ENCODE measurements at places on chromosomes 13 and 19.

- DNase-seq: no peak
Observed at GRCh38 chr19:33438987-33439781, 65.7 kb downstream of the CEBPG start.

- DNase-seq: no peak
Observed at GRCh38 chr19:58325311-58326022, 1.3 kb upstream of the ZSCAN22 start.

DNA sequence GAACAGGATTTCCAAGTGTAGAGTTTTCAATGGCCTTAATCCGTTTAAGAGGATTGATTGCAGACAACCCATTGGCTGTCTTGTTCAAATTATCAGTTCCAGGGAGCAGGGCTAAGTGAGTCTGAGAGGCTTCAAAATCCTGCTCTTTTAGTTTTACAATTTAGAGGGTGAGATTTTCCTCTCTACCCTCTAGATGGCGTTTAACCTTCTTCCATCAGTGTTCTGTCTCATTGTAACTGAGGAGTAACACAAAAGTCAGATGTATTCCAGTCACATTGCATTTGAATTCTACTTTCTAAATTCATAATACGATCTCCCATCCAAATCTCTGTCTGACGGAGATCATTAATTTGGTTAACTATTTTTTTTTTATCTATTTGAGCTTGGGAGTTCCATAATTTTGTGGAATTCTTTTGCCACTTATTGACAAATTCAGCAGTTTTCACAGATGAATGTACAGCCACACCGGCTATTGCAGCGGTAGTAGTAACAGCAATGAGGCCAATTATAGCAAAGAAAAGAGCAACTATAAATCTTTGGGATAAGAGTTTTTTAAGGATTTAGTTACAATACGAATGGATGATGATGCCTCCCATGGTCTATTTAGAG, 7.8 kb upstream of the C19orf84 start:
- no peak for DNase-seq

- DNase-seq: no peak
Observed at GRCh38 chr13:69737129-69737935, 370.3 kb upstream of the ATXN8OS start.

DNA sequence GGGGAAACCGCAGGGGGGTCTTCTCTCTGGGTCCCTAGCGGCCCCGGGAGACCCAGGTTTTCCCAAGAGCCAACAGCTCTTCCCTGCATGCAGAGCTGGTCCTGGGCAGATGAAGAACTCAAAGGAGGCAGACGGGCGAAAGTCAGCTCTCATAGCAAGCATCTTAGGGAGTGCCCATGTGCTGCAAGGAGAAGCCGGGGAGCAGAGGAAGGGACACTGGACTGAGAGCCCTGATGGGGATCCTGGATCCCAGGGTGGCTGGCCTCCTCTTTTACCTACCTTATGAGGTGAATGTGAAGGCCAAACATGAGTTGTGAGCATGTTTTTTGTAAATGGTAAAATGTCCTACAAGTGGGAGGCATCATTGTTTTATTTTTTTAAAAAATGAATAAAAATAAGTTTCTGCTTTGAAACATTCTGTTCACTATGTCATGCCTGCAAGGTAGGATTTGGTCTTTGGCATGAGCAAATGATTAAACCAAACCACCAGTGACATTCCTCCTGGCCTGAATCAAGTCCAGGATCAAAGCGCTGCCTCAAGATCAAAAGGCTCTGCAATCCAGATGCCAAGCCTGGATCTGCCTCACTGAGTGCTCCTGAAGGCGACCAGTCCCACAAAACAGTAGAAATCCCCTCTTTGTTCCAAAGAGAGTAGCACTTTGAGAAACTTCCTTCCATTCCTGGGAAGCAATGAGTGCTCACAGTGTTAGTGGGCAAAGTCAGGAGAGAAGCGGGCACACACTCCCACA, 92.2 kb upstream of the SERP2 start:
- no peak for DNase-seq

DNA sequence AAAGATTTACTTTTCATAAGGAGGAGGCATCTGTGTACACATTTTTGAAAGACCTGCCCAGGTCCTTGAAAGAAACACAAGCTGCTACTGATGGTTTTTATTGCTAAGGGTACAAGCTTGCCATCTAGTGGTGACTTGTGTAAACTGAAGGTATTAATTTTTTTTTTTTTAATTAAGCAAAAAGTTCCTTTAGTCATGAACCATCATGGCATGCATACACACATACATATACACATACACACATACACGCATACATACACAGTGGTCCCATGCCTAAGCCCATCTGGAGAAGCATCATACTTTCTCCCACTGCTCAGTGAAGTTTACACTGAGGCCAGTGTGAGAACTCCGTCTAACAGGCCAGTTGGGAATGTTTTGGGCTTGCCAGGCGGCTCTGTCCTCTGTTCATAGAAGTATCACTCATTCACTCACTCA, 312.5 kb downstream of the DCLK1 start:
- no peak for DNase-seq

DNA sequence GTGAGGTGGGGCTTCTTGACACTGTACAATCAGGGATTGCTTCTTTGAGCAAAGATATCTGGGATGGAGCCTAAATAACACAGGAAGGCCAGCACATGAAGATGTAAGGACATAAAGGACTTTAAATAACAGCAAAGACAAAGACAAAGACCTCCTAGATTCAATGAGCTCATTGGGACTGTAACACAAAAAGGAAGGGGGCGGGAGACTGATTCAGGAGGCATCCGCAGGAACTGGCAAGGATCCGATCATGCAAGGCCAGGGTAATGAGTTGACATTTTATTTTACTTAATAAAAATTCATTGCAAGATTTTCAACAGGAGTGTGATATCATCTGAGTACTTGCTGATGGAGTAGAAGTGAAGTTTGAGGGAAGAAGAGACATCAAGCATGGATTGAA, 121.5 kb downstream of the LHFPL6 start:
- no peak for DNase-seq

GRCh38 chr13:95898256-95898655, 154.9 kb downstream of the UGGT2 start:
- no peak for DNase-seq

DNA sequence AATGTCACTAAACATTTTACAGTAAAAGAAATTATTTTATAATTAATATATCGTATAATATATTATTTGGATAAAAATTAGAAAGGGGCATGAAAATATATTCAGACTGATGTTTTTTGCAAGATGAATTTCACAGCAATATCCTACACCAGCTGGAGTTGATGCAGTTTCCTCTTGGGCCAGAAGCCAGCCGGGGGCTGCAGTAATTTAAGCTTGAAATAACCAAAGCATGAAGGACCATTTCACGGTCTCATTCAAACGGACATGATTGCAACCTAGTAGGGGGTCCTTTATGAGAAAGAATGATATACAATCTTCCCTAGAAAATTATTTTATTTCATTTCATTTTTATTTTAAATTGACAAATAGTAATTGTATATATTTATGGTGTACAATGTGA, 797.2 kb upstream of the PCDH9 start:
- no peak for DNase-seq

- DNase-seq: no peak
Observed at GRCh38 chr13:36986462-36987240, 12.5 kb downstream of the ALG5 start.

GRCh38 chr13:37181620-37182019, 76.2 kb upstream of the CSNK1A1L start:
- DNase-seq: no peak

DNA sequence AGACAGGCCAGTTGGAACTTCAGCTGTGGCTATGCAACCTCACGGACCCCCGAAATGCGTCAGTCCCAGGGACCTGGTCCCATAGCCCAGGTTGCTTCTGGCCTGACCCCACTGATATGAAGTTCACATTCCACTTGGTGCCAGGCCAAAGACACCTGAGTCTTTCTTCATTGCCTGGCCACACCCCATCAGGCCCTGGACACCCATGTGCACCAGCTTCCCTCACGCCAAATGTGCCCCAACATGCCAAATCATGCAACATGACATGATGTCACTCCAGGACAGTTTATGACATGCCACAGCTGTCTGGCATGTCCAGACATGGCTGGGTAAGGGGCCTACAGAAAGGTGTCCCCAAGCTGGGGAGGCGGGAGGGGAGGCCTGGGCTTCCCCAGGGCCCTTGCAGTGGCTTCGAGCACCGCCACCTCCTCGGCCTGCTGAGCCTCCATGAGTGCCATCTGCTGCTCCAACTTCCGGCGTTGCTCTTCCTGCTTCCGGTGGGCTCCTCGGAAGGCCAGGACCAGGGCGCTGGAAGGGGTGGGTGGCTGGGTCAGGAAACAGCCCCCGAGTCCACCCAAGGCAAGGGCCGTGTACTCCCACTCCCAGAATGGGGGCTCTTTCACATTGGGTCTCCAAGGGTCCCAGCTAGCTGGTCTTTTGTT, 4.3 kb upstream of the NR2F6 start:
- no peak for DNase-seq

DNA sequence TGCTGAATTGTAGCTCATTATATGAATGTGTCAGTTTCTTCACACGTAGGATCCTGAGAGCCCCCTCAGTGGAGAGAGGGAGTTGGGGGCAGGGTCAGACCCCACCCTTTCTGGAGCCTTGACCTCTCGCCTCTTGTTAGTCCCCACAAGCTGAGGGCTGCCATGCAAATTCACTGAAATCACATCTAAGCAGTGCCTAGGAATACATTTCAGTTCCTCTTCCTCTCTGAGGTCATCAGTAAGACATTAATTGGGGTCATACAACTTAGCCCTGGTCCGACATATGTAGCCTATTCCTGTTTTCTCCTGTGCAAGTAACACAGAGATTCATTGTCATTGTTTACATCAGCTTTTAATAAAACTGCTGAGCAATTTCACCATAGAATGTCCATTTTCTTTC, 30.0 kb downstream of the MYO9B start:
- no peak for DNase-seq

- DNase-seq: no peak
Observed at GRCh38 chr13:109610517-109610916, 175.9 kb downstream of the IRS2 start.

- DNase-seq: no peak
Observed at GRCh38 chr13:21106089-21106488, 44.7 kb upstream of the LATS2 start.

DNA sequence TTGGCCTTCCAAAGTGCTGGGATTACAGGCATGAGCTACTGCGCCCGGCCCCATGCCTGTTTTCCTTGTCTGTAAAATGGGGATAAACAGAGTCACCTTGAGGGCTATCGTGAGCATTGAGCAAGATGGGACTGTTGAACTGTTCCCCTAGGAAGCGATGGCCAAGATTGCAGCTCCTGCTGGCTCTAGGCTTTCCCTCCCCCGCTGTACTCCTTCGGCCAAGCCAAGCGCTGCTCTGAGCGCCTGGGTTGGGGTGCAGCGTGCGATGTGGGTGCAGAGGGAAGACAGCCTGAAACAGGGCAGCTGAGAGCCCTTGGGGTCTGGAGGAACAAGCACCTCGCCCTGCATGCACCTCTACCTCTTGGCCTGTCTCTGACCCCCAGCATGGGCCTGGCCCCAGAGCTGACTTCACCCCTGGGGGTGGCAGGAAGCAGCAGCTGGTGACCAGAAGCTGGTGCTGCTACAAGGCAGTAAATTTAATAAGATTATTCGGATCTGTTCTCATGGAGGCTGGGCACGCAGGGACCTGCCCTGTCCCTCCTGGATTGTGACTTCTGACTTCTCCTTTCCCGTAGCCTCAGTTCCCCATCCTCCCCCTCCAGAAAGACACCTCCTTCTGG, 5.3 kb downstream of the GNG8 start:
- no peak for DNase-seq

GRCh38 chr19:6414793-6415590, 9.6 kb downstream of the KHSRP start:
- no peak for DNase-seq

- no peak for DNase-seq
Observed at GRCh38 chr19:31448221-31448657, 99.0 kb upstream of the TSHZ3 start.

- DNase-seq: no peak
Observed at GRCh38 chr13:39588384-39588783, 14.6 kb downstream of the LHFPL6 start.

GRCh38 chr13:62049992-62050391, 634.3 kb upstream of the PCDH20 start:
- no peak for DNase-seq

DNA sequence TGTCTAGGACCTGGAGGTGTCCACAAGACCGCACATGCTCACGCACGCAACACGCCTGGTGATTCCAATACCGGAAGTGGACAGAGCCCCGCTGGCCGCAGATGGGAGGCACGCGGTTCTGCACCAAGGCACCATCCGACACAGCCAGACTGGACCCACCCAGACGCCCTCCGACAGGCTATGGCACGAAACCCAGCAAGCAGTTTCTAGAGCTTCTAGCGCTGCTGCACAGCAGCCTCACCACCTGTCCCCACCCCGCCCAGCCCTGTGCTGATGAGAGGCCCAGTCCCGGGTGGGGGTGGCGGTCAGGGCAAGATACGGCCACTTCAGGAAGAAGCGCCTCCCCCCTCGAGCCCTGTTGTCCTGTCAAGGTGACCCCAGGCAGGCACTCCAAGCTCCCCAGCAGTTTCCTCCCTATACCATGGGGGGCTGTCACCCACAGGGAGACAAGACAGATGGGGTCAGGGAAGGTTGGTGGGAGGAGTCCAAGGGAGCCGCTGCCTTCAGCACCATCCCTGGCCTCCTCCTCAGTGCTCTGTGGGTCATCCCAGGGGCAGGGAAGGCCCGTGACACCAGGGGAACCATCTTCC, 11.3 kb downstream of the LSM4 start:
- DNase-seq: no peak

All from activated naive CD4-positive, alpha-beta T cell (primary cell).